Activated T-helper 1 cell treated with Interleukin-2 at 50 U/mL for 16 hours (primary cell): ENCODE measurements at places on chromosomes 1 and 21.

DNA sequence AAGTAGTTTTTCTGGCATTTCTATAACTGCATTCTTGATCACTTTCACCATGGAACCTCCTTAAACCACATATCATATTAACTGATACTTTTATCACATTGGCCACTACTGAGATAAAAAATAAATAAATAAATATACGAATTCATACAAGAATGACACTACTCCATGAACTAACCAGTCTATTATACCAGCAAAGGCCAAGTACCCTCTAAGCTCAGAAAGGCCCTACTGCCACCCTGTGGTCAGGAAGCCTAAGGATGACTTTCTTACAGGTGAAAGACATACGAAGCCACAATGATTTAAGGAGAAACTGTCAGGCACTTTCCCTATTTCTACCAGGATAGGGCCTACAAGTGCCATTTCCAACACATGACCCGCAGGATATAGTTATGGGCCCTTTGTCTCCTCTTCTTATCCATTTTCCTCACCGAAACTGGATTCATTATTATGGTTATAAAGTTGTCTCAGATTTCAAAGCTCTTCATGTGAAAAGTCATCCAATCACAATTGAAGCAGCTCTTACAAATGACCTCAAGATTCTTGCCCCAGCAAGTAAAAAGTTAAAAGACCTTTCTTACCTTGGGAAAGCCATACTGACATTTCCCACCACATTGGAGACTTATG lies 23.9 kb downstream of the DNAJC8 start:
- DNase-seq = no peak

DNA sequence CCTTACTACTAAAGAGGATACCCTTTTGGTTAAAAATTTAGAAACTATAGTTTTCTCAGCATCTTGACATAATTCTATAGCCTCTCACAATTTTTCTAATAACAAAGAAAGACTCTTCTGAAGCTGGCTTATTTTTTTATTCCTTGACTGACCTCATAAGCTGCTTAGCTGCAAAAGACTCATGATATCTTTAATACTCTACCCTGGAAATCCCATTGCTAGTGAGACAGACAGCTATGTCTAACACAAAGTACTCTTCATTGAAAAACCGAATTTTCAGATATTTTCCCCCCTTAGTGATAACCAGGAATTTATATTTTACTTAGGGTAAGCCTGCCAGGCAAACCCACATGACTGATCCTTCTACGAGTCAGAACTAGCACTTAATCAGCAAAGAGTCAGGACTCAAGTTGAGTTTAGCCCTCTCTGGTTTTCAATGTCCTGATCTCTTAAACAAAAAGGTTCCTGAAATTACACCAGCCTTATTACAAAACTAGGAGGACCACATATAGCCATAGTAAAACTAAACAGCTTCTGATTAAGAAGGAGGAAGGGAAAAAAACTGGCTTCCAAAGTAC lies 56.9 kb downstream of the ENAH start:
- no peak for DNase-seq

GRCh38 chr1:7450838-7451237 lies 320.3 kb upstream of the VAMP3 start:
- DNase-seq = no peak

DNA sequence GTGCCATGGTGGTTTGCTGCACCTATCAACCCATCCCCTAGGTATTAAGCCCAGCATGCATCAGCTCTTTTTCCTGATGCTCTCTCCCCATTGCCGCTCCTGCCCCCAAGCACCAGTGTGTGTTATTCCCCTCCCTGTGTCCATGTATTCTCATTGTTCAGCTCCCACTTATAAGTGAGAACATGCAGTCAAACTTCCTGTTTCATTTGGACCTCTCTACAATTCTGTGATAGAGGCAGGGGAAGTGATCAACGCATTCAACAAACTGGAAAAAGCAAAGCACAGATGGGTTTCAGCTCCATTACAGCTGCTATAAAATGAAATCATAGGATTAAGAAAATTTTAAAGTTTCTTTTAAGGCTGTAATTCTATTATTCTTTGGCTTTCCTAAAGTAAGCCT lies 23.3 kb upstream of the CD55 start:
- DNase-seq = no peak

DNA sequence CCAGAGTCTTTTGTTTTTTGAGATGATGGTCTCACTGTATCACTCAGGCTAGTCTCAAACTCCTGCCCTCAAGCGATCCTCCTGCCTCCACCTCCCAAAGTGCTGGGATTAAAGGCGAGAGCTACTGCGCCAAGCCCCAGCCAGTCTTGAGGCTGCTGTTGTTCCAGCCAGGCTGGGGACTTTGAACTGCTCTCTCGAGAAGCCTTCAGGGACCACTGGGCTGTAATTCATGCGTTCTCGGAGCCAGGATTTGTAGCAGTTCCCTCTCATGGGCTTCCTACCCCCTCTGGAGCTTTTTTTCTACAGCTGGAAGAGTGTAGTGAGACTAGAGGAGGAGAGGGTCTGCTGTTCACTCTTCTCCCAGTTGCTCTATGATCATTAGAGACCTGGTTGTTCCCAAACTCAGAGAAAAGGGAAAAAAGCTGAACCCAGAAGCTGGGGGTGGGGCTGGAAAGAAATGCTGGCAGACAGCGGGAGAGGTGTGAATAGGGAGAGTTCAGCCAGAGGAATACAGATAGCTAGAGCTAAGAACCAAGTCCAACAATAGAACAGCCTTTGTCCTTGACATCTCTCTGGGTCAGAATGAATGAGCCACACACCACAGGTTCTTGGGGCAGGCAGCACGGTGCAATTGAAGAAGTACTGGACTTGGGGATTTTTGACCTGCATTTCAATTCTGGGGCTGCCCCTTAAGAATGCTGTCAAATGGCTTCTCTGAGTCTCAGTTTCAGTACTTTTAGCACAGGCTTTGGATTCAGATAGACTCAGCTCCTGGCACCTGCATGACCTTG lies 13.2 kb upstream of the SLC41A1 start:
- no peak for DNase-seq

- no peak for DNase-seq
Measured at GRCh38 chr1:46575300-46575699, 23.9 kb upstream of the KNCN start.

DNA sequence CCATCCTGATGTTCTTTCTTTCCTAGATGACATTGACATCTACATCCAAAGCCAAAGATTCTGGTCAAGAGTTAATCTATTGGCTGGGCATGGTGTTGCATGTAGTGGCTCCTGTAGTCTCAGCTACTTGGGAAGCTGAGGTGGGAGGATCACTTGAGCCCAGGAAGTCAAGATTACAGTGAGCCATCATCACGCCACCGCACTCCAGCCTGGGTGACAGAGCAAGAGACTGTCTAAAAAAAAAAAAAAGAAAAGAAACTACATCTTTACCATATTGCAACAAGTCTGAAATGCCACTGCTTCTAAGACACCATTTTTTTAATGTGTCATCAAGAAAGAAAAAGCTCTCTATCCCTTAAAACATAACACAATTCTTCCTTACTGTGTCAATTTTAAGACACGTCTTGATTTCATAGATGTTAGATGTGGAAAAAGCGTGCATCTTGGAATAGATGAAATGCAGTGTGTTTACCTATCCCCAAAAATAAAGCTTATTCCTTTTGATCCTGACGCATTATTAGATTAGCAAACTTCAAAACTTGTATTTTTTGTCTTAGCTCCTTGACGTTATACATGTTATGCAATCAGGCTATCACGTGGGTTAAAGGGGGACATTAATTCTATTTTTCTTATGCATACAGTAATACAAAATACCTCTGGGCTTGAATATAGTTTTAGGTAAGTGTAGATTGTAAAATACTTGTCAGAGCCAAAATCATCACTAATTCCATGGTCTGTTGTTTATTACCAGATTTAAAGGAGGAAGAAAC lies 46.3 kb downstream of the ELAPOR1 start:
- no peak for DNase-seq

DNA sequence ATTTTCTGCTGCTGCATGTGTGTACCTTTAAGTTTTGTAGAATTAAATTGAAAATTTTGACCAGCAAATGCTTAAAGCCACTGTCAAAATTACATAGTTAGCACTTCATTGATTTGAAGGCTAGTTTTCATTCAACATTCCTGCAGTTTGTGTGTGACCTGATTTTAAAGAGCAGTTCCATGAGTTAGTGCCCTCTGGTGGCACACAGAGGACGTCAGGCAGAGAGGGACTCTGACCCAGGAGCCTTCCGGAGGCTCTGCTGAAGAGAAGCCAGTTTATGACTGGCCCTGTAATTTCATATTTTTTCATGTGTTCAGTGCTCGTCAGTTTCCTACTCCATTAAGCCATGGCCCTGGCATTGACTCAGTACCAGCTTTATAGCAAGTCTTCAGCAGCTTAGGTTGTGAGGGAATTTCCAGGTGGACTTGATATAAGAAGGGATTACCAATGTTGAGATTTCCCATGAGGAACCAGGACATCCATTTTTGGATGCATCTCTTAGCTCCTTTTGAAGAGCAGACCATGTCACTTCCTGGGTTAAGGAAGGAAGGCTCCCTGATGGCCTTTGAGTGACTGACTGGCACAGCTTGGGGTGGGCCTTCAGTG lies 104.7 kb downstream of the CAMTA1 start:
- DNase-seq = no peak

GRCh38 chr1:63705078-63705477 lies 68.7 kb upstream of the ROR1 start:
- DNase-seq = no peak

DNA sequence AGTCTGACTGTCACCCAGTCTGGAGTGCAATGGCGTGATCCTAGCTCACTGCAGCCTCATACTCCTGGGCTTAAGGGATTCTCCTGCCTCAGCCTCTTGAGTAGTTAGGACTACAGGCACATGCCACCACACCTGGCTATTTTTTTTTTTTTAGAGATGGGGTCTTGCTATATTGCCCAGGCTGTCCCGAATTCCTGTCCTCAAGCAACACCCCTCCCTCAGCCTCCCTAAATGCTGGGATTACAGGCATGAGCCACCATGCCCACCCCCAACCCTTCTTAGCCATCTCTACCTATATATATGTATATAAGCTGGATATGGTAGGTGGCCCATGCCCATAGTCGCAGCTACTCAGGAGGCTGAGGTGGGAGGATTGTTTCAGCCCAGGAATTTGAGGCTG lies 13.4 kb upstream of the SLC25A44 start:
- DNase-seq = no peak

- no peak for DNase-seq
Measured at GRCh38 chr1:25559031-25559430, 15.6 kb downstream of the LDLRAP1 start.

DNA sequence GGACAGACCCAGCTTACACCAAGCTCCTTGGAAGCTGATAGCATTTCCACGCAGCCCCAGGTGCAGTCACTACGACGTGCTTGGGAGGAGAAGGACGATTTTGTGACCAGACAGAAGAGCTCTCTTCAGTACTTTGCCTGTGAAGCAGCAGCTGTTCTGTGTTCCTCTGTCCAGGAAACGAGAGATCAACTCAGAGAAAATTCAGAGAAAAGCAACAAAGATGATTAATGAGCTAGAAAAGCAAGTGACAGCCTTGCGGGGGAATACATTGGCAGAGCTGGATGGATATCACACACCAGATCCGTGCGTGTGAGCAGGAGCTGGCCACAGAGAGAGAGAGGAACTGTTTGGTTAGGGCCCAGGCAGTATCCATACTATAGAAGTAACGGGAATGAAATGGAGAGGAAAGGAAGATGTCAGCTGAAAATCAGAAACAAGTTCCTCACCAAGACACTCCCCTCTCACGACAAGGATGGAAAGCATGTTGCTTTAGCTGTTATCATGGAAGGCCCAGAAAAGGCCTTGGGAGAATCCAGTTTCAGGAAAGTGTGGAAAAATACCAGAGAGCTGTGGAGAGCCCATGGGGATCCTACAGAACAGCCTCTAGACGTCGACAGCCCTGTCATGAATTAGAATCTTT lies 106.2 kb downstream of the TOMM20 start:
- DNase-seq = no peak

DNA sequence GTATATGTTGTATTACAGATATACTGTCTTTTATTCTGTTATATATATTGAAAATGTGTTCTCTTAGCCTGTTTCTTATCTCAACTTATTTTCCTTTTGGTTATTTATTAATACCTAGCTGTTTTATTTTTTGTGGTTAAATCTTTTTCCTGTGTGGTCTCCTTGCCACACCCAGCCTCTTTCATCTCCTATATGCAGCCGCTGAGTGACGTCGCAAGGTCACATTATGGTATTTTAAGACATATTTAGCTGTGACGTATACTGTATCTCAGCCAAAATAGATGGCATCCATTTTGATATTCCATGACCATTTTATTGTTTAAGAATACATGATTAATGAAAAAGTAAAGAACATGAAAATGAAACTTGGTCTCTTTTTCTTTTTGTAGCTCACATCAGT lies 29.1 kb downstream of the CENPF start:
- DNase-seq = no peak

DNA sequence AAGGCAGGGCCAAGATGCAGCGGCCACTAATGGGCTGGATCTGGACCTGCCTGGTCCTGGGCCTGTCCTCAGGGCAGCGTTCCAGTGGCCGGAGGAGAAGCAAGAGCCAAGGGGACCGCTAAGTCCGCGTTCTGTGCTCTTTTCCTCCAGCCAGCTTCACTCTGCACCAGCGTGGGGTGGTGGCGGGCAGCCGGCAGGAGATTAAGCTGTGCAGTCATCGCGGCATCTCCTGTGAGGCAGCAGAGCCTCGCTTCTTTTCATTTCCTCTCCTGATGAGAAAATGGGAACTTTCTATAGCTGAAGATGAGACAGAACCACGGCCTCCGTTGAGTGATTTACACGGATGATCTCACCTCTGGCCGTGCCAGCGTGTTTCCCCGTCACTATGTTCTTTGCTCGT lies 43.4 kb downstream of the AJAP1 start:
- no peak for DNase-seq

- no peak for DNase-seq
Measured at GRCh38 chr1:119631433-119632102, 16.5 kb downstream of the ZNF697 start.

- DNase-seq = no peak
Measured at GRCh38 chr1:39110882-39111281, 84.7 kb downstream of the NDUFS5 start.

DNA sequence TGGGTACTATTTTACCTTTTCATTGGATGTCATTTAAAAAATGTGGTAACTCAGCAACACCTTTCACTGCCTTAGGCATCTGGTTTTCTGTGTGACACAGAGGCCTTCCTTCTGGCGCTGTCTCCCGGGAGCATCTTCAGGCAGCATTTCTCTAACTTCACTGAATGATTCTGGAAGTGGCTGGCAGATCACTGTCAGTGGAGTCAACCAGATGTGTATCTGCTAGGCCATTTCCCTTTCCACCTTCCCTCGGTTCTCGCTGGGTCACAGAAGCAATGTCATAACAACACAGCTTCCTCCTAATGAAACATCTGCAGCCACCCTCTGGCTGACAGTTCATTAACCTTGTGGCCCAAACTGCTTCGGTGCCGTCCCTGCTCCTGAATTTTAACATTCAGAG lies 137.8 kb downstream of the KIF26B start:
- no peak for DNase-seq

DNA sequence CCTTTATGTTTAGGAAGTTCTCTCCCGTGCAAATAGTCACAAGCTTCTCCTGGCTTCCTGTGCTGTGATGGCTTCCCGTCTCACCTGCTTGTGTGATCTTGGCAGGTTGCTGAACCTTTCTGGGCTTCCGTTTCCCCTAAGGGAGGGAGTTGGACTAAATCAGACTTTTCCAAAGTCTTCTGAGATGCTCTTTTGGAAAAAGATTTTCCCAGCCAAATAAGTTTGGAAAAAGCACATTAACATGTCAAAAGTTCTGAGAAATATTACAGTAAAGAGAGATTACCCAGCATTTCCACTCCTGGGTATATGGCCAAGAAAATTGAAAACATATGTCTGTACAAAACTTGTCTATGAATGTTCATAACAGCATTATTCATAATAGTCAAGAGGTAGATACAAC lies 36.0 kb upstream of the TENT5C start:
- DNase-seq = no peak

- no peak for DNase-seq
Measured at GRCh38 chr1:156492591-156493080, 7.9 kb downstream of the MEF2D start.
